ENCODE measurements at places on chromosomes 2 and 18.

- DNase-seq, result no peak
These were observed 1226.6 kb upstream of the FAM98A start for GRCh38 chr2:34825686-34826085.

DNA sequence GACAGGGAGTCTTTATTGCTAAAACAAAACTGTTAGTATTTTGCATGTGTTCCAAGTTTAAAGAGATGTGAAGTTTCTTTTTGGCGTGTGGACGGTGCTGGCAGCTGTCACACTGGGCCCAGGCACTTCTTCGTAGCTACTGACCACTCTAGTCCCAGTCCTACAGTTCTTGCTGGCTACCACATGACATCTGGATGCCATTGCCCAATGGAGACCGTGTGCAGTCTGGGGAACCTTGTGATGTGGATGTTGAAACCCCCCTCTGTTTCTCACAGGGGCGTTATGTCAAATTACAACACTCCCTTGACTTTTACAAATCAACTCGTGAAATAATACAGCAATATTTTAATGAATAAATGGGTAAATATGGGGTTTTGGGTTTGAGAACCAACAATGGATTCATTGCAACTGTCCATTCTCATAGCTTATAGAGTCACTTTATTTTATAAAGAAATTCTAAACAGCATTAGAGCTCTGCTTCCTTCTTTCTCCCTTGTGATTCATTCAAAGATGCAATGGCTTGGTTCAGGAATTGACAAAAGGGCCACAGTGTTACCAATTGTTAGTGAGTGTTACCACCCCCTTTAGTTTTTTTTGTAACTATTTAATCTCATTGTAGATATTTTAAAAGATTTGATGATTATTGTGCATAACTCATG lies 1.2 kb downstream of the GPD2 start:
- DNase-seq, result no peak

DNA sequence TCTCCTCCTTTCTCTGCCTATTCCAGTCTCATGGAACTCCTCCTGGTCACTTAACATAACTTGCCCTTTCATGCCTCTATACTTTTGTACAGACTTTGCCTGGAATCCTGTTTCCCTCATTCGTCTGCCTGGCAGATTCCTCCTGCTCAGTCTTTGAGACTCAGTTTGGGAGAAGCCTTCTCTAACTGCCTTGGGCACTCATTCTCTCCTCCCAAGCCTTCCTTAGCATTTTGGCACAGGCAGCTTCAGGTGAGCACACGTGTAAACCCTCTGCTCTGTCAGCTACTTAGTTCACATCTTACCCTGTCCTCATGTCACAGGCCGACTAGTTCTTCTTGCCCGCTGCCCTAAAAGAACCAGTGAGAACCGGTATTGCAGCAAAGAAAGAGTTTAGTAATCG lies 6.0 kb upstream of the FAM98A start:
- no peak for DNase-seq

- no peak for DNase-seq
These were observed 41.0 kb downstream of the EPG5 start for GRCh38 chr18:45926085-45926484.

GRCh38 chr2:60998628-60999545 lies 18.6 kb upstream of the PEX13 start:
- peak; percentile 48 for DNase-seq

DNA sequence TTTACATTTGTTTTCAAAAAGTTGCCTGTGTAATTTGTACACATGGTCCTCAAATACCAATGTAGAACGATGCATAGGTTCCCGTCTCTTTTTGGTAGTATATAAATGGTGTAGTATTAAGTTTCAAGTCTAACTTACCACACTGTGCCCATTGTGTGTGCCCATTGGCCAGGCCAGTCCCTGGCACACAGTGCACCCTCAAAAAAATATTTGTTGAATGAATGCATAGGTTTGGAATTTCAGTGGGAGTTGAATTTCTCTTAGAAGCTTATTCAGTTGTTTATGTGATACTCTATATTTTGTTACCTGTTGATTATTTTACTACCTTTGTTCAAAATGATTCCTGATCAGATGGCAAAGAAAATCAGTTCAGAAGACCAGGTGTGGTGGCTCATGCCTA lies 30.1 kb downstream of the IDH1 start:
- DNase-seq, result peak; percentile 28

DNA sequence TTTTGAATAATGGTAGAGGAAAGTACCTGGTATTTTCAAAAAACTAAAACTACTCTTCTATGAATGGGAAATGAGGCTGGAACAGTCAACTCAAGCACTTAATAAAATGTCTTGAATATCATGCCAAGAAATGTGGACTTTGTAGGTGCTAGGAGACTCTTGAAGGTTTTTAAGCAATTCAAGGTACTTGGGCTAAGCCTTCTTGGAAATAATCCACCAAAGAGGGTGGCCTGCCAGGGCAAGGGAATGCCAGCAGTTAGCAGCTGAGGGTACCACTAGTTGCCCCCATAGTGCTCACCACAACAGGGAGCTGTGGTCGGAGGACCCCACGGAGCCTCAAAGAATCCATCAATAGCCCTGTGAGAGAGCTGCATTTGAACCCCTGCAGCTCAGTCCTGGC lies 14.6 kb upstream of the ACYP2 start:
- no peak for DNase-seq

- DNase-seq, result no peak
These were observed 19.9 kb upstream of the SLC9A2 start for GRCh38 chr2:102599486-102599885.

DNA sequence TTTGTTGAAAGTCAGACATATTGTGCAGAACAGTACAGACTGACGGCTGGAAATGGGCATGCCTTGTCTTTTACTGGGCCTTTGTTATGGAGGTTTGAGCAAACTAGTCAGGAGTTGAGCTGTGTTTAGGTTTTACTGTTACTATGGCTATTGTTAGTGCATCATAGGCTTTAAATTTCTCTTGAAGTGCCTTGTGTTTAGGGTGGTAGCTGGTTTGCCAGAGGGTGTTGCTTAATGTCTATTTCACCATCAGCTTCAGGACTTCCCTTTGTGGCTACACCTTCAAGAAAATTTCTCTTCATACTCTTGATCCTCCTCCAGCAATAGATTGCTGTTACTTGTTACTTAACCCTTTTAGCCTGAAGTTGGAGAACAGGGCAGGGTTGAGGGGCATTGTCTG lies 104.6 kb downstream of the CAPN13 start:
- DNase-seq, result no peak

- no peak for DNase-seq
These were observed 123.6 kb upstream of the STK17B start for GRCh38 chr2:196295005-196295404.

GRCh38 chr18:48592540-48593171 lies 53.8 kb downstream of the CTIF start:
- DNase-seq, result no peak

- no peak for DNase-seq
These were observed 249.2 kb upstream of the FIGN start for GRCh38 chr2:163984986-163985385.

DNA sequence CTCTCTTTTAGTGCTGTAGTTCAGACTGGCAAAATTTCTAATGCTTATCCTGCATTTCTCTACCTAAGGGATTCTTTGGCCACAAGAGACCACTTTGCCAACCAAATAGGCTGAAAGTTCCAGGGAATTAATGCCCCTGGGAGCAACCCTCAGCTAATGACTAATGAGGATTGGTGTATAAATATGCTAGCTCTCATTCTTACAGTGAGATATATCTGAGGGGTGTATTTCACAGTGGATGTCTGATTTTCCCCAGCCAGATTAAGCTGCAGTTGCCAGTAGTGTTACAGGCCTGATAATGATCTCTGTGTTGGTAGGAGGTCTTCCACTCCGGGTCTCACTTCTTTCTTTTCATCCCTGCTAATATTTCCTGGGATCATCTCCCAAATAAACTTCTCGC lies 90.4 kb downstream of the GULP1 start:
- DNase-seq, result peak; percentile 68

DNA sequence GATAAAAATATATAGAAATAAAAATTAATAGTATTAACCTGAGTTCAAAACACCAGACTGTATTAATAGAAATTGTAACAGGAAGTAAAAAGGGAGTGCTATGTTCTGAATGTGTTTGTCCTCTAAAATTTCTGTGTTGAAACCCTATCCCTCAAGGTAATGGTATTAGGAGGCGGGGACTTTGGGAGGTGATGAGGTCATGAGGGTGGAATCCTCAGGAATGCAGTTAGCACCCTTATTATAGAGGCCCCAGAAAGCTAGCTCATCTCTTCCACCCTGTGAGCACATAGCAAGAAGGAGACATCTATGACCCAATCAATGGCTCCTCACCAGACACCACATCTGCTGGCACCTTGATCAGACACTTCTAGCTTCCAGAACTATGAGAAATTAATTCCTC lies 124.5 kb downstream of the CMPK2 start:
- DNase-seq, result no peak

- no peak for DNase-seq
These were observed 30.7 kb downstream of the DGKD start for GRCh38 chr2:233384811-233385488.

GRCh38 chr18:23227726-23228070 lies 92.4 kb downstream of the CABLES1 start:
- DNase-seq, result no peak

GRCh38 chr18:26003817-26004216 lies 86.6 kb downstream of the SS18 start:
- DNase-seq, result no peak

DNA sequence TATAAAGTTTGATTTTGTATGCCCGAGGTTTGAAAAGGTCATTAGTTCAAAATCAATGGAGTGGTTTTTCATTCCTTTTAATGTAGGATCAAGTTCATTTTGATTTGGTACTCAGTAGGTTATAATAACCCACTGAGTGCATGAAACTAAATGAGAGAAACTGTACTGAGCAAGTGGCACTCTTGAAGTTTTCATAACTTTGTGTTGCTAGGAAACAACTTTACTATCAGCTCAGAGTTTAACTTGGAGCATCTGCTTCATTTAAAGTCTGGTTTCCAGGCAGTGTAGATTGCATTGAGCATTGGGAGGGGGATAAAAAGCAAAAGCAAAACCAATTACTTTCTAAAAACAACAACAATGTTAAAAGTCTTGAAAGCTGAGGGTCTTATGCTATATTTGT lies 1361.6 kb upstream of the CHAC2 start:
- DNase-seq, result no peak

DNA sequence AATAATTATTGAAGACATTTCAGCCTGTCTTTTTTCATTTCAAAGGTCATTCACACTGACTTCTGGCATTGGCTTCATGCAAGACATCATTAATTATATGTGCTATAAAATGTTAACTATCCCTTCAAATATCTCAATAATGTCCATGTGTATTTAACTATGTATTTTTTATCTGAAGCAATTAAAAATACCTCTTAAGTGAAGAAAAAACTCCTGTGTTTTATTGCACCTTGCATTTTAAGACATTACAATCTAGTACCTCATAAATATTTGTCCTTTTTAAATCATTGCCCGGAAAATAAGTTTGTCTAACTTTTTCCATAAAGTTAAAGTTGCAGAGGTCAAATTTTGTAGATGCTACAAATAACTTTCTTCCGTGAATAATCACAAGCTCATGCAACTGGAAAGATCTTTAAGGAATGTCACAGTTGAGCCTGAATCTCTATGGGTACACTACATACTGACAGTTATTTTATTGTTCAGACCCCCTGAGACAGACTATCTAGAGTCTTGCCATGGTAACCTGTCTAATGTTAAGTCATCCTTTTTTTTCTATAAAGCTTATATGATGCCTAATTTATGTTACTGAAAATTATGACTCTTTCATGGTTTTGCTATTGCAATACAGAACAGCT lies 38.4 kb upstream of the COBLL1 start:
- peak; percentile 48 for DNase-seq

Data from M059J (cell line).